Calu3 (cell line): ENCODE measurements at places on chromosomes 2 and 18. TPM values are rescaled to one million over a fixed set of nuclear protein-coding genes. Genes with fewer than 3 reads are reported as not detected.

DNA sequence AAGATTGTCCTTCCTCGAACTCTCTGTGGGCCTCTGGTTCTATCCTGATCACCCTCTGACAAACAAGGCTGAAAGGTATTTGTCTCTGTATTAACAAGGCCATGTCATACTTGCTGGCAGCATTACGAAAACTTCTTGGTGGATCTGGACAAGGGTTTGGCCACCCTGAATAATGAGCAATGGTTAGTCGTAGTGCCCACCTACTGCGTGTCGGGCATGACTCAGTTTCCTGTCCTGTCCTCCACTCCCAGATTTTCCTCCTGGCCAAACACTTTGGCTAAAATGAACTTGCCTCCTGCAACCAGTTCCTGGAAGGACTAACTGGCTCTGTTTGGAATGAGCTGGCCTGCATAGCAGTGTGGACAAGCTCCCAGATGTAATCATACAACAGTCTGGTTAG lies 198.5 kb upstream of the SMIM21 start:
- DNase-seq: no peak

GRCh38 chr2:65064728-65065552 lies 8.7 kb downstream of the CEP68 start:
- no peak for DNase-seq

- DNase-seq: peak; percentile 16
Measured at GRCh38 chr18:41391616-41392595, 563.1 kb upstream of the PIK3C3 start.

DNA sequence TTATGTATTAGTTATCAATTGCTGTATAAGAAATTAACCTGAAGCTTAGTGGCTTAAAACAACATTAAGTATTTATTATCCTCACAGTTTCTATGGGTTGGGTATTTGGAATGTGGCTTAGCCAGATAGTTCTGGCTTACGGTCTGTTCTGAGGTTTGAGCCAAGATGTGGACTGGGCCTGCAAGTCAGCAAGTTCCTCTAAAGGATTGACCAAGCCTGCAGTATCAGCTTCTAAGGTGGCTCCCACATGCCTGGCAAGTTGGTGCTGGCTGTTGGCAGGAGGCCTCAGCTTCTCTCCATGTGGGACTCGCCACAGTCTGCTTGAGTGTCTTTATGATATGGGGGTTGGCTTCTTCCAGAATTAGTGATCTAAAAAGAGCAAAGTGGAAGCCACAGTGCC lies 45.0 kb upstream of the TCF4 start:
- DNase-seq: no peak

GRCh38 chr2:127193967-127194280 lies 26.2 kb downstream of the CYP27C1 start:
- no peak for DNase-seq

DNA sequence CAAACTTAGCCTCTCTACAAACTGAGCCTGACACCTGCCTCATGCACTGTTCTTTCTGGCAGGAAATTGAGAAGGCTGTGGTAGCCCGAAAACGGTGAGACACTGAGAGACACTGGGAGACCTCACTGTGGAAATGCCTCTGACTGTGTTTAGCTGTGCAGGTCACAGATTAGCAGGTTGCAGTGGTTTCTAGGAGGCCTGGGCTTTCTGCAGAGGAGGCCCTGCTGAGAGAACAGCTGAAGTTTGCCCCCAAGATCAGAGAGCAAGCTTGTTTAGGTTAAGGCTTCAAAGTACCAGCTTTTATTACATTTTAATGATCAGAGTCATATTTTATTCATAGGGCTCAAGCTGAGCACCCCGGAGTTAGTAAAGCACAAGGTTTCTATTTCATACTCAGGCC lies 68.7 kb upstream of the LYPD6 start:
- no peak for DNase-seq

DNA sequence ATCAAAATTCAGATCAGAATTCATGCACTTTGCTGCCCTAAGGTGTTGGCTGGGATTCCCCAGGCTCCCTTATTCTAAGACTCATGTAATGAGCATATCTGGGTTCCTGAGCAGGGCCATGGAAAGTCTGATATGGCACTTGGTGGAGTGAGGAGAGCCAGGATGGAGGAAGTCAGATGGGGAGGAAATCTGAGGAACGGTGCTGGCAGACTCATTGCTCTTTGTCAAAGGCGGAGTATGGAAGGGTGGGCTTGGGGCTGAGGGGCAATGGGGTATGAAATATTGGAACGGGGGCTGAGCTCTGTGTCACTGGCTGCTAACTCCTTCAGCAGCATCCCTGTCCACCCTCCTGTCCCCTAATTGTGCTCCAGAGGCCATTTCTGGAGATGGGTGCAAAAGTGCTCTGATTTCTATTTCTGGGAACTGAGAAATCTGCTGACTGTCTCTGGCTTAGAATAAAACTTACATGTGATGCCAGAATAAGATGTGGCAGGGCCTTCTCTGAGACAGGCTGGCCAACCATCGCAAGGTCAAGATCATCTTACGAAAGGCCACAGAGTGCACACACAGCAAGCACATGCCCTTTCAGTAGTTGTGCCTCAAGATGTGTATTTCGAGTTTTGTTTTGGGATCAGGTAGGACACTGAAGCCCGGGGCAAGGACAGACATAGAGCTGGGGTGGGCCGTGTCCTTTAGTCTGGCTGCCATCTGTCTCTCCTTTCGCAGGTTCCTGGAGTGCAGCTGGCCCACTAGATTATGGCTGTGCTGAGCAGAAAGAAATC lies 480.0 kb upstream of the HS6ST1 start:
- no peak for DNase-seq

DNA sequence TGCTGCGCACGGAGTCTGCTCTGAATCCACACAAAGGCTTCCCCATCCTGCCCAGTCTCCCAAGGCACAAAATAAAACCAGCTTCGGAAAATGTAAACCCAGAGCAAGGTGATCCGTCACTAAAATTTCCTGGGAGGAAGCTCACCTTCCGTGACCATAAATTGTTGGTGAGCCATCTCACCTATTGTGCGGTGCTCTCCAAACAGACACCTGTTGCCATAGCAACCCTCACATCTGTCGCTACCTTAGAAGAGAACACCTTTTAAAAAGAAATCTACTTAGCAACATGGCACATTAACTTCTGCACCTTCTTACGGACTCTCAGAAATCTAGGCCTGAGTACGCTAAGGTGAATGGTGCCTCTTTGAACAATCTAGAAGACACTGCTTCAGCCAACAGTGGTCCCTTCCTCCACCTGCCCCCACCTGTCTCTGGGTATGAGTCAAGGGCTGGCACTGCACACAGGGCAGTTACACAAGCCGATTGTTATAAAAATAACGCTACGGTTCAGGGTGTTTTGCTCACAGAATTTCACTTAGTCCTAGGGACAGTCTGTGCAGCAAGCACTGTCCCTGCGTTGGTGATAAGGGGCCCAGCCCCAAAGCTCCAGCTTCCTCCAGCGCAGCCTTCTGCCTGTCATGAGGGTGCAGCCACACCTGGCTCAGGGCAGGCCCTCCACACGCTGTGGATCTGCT lies 114.9 kb upstream of the ID2 start:
- DNase-seq: no peak

- no peak for DNase-seq
Measured at GRCh38 chr18:65990174-65990690, 239.4 kb downstream of the CDH7 start.

DNA sequence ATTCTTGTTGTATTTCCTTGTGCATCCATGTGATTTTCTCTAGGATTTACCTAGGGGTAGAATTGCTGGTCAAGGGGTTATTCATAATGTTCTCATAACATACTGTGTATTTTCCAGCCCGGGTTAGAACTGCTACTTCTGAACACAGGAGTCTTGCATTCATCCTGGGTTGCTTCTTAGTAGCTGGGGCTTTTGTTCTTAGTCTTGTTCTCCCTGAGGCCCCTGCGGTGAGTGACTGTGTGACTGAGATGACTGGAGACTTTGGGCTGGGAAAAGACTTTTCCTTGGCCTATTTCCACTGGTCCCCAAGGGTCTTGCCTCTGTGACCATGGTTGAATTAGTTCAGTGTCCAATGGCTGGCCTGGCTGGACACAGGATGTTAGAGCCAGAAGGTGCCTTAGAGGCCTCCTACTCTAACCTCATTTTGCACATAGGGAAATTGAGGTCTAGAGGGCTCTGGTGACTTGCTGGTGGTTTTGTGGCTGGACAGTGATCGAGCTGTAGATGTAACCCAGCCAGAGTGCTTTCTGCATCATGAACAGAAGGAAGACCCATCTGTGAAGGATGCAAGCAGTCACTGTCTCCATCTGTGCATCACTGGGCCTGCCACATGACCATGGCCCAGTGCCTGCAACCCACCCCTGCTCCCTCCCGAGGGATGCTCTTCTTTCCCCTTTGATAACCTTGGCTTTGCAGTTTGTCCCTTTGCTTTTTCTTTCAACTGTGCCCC lies 233.3 kb downstream of the FHOD3 start:
- DNase-seq: no peak

DNA sequence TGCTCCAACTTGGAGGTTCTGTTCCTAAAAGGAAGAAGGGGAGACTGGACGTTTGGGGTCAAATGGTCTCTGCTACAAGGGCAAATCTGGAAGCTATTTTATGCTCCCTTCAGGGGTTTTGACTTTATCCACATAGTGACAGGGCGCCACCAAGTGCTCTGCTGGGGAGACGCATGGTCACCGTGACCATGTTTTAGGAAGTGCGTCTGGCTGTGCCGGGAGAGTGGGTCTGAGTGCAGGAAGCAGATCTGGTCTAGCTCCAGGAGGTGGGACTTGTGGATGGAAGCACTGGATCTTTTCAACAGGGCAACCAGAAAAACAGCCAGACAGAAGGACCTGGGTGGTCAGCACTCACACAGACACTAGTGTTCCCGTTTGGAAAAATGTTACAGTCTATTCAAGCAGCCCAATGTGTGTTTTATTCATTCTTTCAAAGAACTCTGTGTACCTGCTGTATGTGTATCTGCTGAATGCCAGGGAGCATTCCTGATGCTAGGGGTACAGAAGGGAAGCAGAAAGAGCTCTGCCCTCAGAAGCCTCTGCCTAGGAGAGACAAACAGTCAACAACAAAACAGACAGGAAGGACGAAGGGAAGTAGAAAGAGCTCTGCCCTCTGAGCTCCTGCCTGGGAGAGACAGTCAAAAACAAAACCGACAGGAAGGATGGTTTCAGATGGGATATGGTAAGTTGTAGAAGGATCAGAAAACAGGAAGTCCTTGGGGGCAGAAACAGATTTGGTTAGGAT lies 14.3 kb downstream of the IMPA2 start:
- DNase-seq: peak; percentile 68

DNA sequence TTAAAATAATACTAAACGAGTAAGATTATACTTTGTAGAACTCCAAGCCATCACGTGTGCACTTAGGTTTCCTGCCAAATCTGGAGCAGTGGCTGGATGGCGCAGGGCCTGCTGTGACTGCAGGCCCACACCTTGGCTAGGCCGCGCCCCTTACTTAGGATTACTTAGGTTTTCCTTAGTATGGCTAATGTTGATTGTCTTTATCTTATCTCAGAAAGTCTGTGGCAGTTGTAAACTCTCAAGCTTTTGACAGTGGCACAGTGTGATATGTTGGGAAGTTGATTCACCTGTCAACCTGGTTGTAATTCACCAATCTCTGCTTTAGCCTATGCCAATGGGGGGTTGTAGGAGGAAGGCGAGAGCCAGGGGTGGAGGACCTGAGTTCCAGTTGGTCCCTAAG lies 208.4 kb downstream of the ZNF407 start:
- DNase-seq: peak; percentile 48

DNA sequence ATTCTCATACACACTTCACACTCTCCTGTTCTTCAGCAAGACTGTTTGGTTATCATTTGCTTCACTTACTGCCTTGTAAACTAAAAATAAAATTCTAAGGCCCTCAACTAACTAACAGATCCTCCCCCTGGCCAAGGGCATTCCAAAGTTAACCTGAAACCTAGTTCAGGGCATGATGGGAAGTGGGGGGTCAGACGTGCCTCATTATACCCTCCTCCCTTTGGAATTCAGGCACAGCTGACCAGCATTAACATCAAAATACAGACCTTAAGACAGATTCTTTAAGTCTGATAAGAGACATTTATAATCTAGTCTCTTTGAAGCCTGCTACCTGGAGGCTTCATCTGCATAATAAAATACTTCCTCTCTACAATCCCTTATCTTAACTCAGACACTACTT lies 221.0 kb downstream of the NOL4 start:
- DNase-seq: no peak

DNA sequence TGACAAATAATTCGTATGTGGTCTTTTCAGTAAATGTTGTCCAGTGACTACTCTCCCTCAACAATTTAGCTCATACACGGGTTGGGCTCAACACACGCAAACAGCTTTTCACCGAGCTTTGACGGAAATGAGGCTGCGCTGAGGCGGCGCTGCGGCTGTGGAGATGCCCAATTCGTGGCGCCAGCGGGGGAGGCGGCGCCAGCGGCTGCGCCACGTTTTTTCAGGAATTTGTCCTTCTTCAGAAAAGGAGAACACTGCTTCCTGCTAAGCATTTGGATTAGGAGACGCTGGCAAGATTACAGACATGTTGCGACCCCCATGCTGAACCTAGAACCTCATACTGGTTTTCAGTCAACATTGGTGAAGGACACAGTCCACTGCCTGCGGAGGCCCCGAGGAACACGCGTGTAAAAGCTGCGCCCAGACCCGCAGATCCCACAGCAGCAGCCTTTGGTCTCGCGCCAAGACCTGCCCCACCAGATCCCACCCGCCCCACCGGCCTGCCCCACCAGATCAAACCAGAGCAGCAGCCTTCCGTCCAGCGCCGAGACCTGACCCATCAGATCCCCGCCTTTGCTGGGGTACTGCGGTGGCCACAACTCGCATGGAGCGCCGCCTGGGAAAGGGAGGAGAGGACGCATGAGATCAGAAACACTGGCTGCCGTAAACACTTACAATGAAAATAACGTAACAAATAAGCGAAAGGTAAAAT lies 173.8 kb downstream of the TMEM18 start:
- no peak for DNase-seq

DNA sequence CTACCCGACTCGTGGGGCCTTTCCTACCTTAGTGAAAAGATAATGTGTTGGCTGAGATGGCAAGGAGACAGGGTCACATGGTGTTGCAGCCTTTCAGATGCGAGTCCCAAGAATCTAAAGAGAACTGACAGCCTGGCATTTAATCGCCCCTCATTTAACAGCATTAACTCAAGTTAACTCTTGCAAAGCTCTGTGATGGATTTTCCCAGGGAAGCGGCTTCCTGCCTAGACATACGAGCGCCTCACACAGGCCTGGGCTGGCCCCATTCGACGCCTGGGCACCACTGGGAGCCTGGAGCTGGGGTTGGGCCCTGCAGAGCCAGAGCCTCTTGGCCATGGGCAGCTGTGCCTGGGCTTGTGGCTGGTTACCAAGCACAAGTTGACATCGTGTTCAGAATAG lies 140.8 kb downstream of the SEPTIN10 start:
- DNase-seq: no peak

The NPAS2 gene
- total RNA-seq: 142 and 157 TPM in 2 replicates

The RAMP1 gene
- total RNA-seq: 9.6 and 9.8 TPM in 2 replicates

The TTLL4 gene
- 67.3 and 75.5 TPM in 2 replicates for total RNA-seq

The GPR55 gene
- total RNA-seq: not detected in 2 replicates

The RAD51AP2 gene
- not detected in 2 replicates for total RNA-seq

The CD207 gene
- not detected in 2 replicates for total RNA-seq

The SULT1C2 gene
- total RNA-seq: 2.0 and 5.2 TPM in 2 replicates

The AP1S3 gene
- 108 and 119 TPM in 2 replicates for total RNA-seq

The LYPD6 gene
- 3.4 and 3.9 TPM in 2 replicates for total RNA-seq

The SERPINB2 gene
- 39.2 and 85.1 TPM in 2 replicates for total RNA-seq

The SERPINB10 gene
- not detected in 2 replicates for total RNA-seq
